ENCODE measurements at places on chromosomes 11 and 22.
A peak's percentile ranks its signal among the peaks of the same experiment; 100 is the strongest.

- DNase-seq = no peak
Observed at GRCh38 chr11:28566339-28567089, 458.3 kb downstream of the METTL15 start.

DNA sequence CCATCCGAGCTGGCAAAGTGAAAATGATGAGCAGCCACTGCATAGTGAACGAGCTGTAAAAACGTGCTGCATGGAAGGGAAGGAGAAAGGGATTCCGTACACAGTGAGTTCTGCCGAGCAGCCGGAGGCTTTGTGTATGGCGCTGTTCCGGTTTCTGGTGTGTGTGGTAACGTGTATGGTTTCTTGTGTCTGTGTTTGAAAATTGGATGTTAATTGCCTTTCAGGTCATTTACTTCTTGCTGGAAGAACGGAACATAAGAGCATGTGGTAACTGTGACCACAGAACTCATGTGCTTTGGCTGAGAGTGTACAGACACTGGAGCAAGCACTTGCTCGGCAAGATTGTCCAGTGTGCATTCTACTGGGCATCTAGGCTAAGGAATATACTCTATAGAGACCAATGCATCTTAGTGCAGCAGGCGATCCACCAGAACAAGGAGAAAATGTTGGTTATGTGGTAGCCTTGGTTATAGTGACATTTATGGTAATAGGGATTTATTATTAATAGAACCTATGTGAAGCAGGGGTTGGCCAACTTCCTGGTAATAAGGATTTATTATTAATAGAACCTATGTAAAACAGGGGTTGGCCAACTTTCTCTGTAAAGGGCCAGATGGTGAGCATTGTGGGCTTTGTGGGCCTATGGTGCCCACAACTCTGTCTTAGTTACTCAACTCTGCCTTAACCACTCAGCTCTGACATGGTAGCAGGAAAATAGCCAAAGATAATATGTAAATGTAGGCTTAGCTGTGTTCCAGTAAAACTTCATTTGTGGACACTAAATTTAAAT is 49.2 kb downstream of the GRAMD1B start:
- no peak for DNase-seq

DNA sequence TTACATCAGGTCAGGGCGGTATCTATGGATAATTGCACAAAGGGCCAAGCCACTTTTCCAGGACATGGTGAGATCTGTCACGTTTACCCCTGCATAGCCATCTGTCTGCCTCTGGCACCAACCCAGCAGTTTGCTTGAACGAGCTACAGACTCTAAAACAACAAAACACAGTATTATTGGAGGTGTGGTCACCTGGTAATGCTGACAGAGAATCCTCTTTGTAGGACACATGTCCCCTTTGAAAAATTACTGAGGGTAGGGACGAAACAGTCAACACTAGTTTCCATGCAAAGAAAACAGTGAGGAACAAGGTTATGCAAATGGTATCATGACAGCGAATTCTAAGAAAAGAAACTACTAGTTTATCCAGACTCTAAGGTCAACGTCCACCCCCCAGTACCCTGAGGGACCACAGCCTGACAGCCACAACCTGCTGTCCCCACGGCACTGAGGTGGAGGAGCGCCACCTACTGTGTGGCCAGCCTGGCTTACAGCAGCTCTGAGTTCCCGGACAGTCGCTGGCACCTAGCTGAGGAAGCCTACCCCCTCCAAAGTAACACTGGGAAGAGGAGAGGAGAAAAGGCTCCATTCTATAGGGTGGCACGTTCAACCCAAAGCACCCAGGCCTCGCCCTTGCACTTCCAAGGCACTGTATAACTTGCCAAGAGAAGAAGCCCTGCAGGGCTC is 117.4 kb upstream of the BID start:
- DNase-seq = no peak

GRCh38 chr11:20013346-20014066 is 146.8 kb downstream of the DBX1 start:
- DNase-seq = no peak

DNA sequence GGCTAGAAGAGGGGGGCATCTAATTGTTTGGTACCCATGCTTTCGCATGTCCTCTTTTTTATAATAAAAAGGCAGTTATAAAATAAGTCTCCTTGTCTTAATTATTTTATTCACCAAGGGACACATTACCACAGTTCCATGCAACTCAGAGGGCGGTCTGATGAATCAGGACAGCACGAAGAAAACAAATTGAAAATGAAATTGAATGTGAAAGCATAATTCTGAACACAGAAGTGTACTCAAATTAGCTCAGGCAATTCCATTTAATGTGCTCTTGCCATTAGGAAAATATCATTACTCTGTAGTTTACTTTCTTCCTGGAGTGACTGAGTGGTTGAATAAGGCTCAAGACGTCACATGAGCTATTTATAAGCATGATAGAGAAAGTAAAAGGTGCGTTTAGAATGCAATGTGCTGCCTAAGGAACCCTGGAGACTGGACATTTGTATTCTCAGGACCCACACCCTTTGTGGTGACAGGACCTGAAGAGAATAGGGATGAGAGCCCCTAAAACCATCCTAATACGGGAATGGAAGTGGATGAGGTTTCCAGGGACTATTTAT is 59.6 kb downstream of the MTNR1B start:
- DNase-seq = no peak

- DNase-seq = no peak
Observed at GRCh38 chr11:72983560-72983959, 158.6 kb downstream of the FCHSD2 start.

GRCh38 chr11:134207538-134208239 is 16.1 kb downstream of the NCAPD3 start:
- peak; percentile 46 for DNase-seq

DNA sequence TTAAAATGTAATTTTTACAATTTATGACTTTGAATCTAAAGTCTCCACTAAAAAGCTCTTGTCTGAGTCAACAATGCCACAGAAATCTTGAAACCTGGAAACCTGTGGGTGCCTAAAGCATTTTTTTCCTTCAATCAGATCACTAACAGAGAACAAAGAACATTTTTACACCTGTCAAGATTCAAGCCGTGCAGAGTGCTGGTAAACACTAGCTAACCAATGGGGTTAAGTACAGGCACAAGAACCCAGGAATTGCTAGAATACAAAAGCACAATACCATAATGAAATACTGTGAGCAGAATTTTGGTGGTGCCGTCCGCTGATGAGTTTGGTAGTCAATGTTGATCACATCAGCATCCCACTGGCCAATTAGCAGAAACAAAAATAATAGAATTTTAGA is 380.3 kb upstream of the PITPNB start:
- no peak for DNase-seq

- DNase-seq = no peak
Observed at GRCh38 chr11:117583063-117583801, 213.8 kb downstream of the DSCAML1 start.

DNA sequence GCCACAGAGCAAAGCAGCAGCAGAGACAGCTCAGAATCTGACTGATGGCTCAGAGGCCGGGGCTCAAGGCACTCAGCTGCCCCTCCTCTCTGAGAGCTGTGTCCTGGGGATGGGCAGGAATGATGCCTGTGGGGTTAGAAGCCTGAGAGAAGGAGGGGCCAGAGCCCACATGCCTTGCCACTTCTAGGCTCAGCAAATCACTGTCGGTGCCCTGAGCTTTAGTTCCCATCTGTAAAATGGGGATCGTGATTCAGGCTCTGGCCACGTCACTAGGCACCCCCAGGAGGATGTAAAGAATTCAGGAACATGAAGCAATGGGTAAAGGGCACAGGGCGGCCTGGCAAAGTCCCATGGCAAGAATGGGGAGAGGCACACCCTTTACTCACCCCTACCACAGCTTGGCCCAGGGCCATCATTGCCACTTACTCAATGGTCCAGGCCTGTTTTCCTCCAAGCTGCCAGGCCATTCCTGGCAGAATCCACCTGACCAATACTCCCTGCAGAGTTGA is 3.4 kb upstream of the CDC42EP2 start:
- no peak for DNase-seq

DNA sequence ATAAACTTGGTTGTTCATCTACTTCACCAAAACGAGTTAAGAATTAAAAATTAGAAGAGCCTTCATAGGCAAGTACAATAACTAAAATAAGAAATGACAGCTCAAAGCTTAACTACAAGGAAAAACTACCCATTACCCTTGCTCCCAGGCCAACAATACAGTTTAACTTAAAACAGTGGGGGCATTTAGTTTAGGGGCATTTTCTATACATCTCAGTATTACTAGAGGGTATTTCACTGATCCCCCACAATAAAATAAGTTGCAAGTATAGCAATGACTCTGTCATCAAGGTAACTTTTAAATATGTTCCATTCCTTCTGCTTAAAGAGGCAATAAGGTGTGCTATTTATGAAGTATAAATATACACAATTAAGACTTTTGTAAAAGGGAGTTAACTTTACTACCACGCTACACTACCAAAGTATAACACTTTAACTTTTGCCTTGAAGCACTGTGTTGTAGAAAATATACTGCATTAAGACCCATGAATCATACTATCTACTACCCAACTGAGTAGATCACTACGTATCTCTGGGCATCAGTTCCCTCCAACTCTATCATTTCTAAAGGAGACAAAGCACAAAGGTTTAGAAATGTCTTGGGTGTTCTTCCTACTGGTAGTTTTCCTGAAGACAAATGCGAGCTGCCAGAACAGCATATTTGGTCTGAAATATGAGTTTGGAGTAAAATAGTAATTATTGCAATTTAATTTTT is 29.8 kb downstream of the CHORDC1 start:
- no peak for DNase-seq

DNA sequence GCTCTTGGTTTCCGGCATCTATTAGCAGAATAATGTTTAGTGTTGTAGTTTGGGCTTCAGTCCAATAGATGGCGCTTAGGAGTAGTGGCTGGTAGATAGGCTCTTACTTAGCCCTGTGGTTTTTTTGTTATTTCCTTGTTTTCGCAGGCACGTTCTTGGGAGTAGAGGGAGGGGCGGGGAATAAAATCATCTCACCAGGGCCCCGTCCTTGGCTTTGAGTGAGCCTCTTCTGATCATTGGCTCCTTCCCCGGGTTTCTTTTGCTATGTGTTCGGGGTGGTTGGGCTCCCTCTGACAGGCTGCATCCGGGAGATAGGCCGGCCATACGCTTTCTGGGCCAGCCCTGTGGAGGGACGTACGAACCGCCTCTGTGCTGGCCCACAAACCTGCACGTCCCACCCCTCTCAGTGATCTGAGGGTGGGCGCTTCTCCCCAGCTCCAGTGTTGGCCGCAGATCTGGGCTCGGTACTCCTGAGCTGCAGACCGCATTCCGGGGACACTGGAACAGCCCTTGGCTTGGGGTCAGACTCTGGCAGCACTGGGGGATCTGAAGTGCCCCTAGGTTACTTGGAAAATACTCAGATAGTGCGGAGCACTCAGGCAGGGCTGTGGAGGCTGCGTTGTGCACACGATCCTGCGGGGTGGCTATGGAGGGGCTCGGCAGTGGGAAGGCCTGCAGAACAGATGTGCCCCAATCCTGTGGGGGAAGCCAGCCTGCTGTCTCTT is 217.0 kb downstream of the DYNC2H1 start:
- no peak for DNase-seq

DNA sequence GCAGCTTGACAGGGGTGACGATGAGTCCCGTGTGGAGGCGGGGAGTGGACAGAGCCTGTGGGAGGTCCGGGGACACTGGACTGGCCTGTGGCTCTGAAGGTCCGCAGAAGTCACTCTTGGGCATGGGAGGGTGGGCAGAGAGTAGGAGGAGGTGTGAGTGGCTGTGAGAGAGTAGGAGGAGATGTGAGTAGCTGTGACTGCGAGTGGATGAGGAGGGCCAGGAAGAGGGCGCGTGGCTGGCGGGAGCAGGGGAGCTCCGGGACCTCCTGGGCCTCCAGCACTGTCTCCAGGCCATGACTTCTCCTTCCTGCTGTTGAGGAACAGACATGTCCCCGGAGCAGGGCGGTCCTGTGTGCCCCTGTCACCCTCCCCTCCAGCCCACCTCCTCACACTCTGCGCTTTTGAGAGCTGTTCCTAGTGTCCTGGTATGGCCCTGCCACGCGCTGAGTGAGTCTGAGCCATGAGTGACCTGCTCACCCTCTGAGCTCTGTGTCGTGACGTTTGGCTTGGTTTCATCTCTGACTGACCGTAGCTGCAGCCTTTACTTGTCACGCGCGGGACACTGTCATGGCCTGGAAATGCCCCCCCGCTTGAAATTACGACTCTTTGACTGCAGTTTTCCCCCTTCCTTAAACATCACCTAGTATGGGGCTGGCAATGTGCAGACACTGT is 391.5 kb downstream of the TBC1D22A start:
- DNase-seq = no peak

DNA sequence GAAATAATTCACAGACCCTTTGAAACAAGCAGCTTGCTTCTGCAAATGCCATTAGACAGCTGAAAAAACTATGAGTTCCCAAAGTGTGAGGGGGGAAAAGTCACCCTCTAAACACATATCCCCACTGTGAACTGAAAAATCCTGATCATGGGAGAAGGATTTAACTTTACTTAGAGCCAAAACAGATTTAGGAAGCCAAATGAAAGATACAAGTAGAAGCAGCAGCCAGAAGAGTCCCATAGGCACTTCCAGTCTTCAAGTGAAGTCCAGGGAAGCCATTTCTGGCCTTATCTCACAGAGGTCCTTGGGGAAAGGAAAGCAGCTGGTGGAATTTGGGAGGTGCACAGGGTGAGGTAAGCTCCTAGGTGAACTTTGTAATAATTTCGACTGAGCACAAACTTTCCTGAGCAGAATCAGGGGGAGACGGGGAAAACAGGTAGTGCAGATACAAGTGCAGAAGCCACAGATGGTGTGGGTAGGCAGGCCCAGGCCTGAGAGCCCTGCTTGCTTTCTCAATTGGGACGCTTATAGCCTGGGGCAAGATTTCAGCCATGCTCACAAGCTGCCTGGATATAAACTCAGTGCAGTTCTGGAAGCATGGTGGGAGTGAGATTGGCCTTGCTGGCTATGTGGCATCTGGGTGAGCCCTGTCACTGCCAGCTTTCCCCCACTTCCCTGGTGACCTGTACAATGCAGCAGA is 44.8 kb downstream of the GAS2 start:
- no peak for DNase-seq

GRCh38 chr11:92707173-92707619 is 262.3 kb upstream of the MTNR1B start:
- no peak for DNase-seq

- DNase-seq = no peak
Observed at GRCh38 chr11:76615950-76616349, 54.6 kb downstream of the LRRC32 start.

DNA sequence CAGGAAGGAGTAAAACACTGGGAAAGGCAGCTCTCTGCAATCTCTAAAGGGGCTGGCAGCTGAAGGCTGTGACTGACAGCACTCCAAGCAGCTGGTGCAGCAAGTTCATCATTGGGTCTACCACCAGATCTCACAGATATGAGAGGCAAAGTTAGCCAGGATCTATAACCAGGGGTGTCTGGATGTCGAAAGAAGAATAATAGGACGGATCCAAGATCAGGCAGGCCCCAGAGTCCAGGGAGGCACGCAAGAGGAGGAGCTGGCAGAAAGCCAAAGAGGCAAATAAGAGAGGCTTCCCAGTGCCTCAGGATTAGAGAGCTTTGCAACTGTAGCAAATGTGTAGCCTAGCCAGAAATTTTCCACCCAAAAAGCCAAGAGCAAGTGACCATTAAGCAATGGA is 77.1 kb downstream of the RBMXL2 start:
- no peak for DNase-seq

- DNase-seq = no peak
Observed at GRCh38 chr22:18005201-18005926, 19.0 kb downstream of the MICAL3 start.
